ENCODE measurements at places on chromosomes 7 and 10.

- DNase-seq, result no peak
Observed at GRCh38 chr10:33478089-33478674, 143.7 kb upstream of the NRP1 start.

- no peak for DNase-seq
Observed at GRCh38 chr10:130767116-130767730, 544.3 kb downstream of the TCERG1L start.

- no peak for DNase-seq
Observed at GRCh38 chr10:113858541-113858940, 4.1 kb downstream of the NHLRC2 start.

GRCh38 chr10:15232279-15232678 is 63.8 kb upstream of the NMT2 start:
- DNase-seq, result no peak

DNA sequence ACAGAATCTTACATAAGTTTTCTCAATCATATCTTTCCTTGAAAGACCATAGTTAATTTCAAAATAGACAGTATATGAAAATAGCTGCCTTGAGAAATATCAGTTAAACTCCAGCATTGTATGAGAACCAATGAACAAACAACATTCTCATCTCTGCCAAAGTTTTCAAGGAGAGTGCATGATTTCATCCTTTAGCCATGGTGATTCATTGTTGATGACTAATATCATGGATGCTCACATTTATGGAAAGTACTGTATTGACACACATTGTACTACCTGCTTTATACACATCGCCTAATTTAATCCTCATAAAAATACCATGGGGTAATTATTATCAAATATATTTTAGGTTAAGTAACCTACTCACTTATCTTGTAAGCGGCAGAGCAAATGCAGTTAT is 250.3 kb downstream of the CNTNAP2 start:
- DNase-seq, result no peak

DNA sequence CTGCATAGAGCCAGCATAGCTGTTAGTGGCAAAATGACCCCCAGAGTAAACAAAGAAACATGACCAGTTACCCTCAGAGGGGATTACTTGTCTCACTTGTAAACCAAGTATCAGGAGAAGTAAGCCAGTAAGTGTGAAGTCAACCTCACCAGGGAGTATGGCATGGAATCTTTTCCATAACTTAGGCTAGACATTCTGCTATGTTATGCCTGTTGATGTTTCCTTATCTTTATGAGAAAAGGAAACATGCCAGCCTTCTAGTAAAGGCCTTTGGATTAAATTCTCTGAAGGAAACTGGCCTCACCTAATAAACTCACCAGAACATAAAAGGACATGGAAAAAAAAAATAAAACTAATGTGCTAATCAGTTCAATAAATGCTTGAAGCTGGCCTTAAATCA is 87.7 kb downstream of the SEM1 start:
- no peak for DNase-seq

DNA sequence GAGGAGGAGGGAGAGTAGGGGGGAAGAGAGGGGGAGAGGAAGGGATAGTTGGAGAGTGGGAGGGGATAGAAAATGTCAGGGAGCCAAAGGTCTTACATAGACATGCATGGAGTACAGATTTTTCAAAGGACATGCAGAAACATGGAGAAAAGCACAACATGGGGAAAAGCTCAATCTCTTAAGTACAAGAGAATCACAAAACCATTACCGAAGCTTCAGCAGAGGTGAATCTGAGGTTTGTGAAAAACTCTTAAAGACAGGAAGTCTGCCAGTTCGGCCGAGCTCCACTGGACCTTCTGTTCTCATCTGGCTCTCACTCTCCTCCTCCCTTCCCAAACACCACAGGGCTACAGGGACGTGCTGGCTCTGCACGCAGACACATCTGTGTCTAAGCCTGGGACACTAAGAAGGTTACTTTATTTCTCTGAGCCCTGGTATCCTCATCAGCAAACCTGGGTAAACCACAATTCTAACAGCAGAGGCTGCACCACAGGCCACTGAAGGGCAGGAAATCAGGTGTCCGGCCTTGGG is 133.9 kb downstream of the COBL start:
- DNase-seq, result no peak

- DNase-seq, result no peak
Observed at GRCh38 chr10:6364893-6365292, 162.2 kb downstream of the PFKFB3 start.

DNA sequence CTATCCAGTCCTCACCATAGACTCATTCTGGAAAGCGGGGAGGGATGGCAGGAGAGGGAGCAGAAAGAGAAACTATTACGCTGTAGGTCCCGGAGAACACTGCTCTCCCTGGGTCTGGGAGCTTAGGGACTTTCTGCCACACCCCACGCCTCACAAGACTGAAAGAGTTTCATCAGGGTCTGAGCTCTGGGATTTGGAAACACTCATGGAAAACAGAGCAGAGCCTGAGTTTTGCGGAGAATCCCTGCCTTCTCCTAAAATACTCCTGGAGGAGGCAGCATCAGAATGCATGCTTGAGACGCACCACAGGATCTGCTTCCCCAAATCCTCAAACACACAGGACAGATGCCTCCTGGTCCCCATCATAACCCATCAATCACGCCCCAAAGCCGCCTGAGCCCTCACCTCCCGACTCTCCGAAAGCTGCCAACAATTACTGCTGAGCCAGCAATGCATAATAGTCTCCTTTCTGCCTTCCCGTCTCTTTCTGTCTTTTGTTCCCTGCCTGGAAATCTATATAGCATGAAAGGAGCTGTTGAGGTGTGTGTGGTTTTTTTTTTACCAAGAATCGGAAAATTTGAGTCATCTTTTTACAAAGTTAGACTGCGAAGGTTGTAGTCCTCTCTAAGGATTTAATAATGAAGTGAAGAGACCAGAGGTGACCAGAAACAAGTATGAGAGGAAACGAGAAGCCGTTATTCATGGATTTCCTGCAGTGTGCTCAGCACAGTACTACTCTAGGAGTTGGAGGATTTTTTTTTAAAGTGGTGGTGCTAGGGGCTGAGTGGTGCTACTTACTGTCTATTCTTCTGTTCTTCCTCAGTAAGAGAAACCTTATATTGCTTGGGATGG is 37.7 kb downstream of the ASB13 start:
- DNase-seq, result no peak

Data from CD4-positive, alpha-beta T cell treated with Interleukin-17A for 4 hours (primary cell).